ENCODE measurements at places on chromosomes 7 and 10.

GRCh38 chr10:72306215-72306760 lies 32.6 kb downstream of the DDIT4 start:
- DNase-seq, result no peak

- DNase-seq, result no peak
Observed at GRCh38 chr7:147759327-147759943, 831.1 kb upstream of the C7orf33 start.

DNA sequence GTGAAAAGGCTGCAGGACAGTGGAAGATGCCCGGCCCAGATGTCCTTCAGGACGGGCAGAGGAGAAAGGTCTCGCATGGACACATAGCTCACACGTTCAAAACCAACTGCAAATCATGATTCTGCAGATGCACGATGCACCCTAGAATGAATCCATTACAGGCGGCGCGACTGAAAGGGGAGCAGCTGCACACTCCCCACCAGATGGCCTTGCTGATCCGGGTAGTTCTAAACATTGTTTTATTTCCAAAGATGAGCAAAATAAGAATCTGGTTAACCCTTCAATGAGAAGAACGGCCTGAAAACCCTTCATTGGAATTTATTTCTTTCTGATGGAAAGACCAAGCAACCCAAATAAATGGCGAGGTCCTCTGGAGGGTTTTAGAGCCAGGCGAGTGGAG lies 33.8 kb downstream of the CHST15 start:
- DNase-seq, result no peak

- DNase-seq, result no peak
Observed at GRCh38 chr10:19958787-19959186, 142.6 kb downstream of the PLXDC2 start.

DNA sequence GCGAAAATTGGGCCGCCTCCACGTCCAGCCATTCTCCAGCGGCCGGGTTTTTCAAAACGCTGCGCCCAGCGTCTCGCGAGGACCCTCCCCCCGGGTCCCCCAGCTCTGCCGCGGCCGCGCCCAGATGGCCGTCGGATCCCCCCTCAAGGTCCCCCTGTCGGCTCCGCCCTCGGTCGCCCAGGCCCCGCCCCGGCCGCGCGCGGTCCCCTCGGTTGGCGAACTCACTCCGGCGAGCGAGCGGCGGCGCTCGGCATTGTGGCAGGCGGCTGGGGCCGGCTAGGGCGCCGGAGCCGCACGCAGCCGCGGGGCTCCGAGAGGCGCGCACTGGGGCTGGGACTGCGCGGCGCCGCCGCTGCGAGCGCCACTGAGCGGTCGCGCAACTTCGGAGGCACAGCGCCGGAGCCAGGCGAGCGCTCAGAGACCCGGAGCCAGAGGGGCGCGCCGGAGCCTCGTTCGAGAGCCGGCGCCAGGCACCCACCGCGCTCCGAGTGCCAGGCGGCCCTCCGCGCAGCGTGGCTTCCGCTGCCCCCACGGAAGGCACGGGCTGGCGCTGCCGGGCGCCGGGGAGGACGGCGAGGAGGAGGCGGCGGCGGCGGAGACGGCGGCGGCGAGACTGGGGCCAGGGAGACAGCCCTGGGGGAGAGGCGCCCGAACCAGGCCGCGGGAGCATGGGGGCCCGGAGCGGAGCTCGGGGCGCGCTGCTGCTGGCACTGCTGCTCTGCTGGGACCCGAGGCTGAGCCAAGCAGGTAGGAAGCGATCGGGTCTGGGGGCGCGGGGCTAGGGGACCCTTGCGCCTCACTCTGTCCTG lies at the start of gene UNC5B:
UNC5B (plus strand) TSS at position 253 of the 809 bp plus-strand sequence; CDS start at position 669, 416 bp downstream.
- peak; percentile 67 for DNase-seq

DNA sequence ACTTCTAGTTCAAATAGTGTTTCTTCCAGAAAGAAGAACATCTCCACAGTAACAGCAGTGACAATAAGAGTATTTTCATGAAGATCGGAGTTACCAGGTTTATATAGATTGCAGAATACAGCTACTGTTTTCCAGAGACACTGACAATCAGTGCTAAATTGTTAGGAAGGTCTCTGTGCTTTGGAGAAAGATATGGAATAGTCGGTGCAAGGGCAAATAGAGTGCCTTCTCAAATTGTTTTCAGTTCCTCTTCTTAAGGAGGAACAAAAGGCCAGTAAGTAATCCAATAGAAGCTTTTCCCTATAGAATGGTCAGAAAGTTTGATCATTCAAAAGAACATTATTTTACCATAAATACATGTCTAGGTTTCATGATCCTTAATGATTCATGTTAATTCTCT lies 2.6 kb upstream of the KIAA1217 start:
- no peak for DNase-seq

DNA sequence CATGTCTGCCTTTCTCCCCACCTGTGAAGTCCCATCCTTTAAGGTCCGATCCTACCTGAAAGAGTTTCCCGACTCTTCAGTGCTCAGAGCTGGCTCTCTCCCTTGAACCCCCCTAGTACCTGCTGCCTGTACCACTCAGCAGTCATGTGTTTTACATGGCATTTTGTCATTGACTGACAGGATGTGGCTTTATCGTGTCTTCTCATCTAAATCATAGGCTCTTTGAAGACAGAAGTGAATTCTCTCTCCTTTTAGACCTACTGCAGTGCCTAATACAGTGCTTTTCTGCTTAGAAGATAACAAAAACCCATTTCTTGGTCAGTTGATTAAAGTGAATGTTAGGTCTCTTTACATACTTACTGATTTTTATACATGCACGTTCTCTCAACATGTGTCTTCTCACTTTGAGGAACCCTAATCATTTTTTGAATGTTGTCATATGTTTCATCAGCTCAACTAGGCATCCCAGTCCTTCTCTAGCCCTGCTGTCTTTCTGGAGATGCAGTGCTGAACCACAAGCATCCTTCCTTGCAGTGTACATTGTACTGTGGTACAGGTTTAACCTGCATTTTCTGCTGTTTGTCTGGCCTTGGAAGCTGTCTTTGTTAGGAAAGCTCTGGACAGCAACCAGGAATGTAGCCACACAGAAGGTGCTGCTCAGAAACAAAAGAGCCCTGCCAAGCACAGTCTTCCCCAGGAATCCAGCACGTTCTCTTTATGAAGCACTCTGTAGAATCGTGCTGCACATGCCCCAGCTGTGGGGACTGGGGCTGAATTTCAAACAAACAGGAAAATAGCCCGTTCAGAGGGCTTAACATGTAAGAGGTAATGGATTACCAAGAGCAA lies 28.1 kb upstream of the LRRC4 start:
- no peak for DNase-seq

GRCh38 chr7:108719631-108720030 lies 150.0 kb downstream of the DNAJB9 start:
- DNase-seq, result no peak

- DNase-seq, result no peak
Observed at GRCh38 chr7:91151916-91152315, 112.3 kb upstream of the FZD1 start.

GRCh38 chr7:116357781-116358670 lies 141.5 kb upstream of the CAV2 start:
- no peak for DNase-seq

DNA sequence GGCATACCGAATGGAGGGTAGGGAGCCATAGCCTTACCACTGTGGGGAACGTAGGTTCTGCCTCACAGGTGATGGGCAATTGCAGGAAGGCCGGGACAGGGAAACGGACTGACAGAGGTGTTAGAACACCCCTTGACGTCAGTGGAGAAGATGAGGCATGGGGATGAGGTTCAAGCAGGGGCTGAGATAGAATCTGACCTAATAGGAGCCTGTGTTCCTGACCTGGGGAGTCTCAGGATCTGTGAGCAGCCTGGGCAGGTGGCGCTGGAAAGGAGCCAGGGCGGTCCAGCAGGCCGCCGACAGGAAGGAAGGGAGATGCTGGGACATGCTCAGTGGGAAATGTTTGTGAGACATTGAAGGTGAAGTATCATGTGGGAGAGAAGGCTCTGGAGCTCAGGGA lies 109.4 kb downstream of the WDFY4 start:
- no peak for DNase-seq

DNA sequence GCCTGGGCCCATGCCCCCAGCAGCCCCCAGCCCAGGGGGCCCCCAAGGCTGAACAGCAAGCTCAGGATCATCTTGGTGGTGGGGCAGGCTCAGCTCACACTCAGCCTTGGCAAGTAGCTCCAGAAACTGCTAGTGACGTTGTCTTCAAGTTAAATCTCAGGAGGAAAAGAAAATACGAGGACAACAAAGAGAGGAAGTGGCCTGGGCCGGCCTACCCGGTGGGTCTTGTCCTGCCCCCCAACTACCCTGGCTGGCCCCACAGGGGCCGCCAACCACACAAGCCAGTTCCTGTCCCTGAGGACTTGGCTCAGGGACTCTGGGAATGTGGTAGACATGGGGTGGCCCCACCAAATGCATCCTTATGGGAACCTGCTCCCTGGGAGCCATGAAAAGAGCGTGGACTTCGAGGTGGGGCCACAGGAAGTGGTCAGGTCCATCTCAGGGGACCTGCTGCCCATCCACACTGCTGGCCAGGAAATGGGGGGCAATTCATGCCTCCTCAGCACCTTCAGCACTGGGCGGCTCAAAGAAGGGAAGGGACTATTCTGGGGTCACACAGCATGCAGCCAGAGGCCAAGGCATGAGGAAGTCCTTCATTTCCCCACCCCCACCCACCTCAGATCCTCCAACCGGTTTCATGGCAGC lies at the start of gene MMRN2:
MMRN2 (minus strand) TSS at position 145 of the 645 bp plus-strand sequence; CDS start at position 71, 74 bp downstream.
- no peak for DNase-seq

GRCh38 chr10:33216661-33217427 lies 117.6 kb downstream of the NRP1 start:
- no peak for DNase-seq

GRCh38 chr7:27046854-27047549 lies 48.8 kb downstream of the HOXA1 start:
- DNase-seq, result no peak

- no peak for DNase-seq
Observed at GRCh38 chr7:78476851-78477405, 678.4 kb downstream of the PHTF2 start.

- DNase-seq, result no peak
Observed at GRCh38 chr7:116138202-116138801, 72.0 kb upstream of the TES start.

DNA sequence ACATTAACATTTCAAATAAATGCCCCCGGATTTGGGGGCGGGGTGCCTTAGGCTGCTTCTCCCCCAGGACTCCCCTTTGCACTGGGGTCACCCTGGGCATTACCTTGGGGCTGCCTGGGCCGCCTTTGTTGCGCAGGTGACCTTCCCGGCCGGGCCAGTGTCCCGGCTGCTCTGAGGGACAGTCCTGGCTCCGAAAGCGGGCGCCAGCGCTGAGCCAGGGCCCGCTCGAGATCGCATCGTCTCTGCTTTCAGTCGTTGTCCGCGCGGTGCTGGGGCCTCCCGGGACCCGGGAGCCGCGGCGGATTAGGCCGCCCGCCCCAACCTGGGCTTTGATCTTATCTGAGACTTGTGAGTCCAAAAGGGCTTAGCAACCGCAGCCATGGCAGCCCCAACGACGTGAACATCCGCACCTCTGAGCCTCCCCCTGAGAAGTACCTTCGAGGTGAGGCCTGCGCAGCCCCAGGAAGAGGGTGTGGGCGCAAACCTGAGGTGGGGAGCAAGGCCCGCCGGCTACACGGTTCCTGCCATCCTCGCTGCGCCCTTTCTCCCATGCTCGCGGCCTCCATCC lies 14.8 kb upstream of the WAPL start:
- DNase-seq, result peak; percentile 46

- no peak for DNase-seq
Observed at GRCh38 chr7:28362812-28363211, 49.5 kb upstream of the CREB5 start.

DNA sequence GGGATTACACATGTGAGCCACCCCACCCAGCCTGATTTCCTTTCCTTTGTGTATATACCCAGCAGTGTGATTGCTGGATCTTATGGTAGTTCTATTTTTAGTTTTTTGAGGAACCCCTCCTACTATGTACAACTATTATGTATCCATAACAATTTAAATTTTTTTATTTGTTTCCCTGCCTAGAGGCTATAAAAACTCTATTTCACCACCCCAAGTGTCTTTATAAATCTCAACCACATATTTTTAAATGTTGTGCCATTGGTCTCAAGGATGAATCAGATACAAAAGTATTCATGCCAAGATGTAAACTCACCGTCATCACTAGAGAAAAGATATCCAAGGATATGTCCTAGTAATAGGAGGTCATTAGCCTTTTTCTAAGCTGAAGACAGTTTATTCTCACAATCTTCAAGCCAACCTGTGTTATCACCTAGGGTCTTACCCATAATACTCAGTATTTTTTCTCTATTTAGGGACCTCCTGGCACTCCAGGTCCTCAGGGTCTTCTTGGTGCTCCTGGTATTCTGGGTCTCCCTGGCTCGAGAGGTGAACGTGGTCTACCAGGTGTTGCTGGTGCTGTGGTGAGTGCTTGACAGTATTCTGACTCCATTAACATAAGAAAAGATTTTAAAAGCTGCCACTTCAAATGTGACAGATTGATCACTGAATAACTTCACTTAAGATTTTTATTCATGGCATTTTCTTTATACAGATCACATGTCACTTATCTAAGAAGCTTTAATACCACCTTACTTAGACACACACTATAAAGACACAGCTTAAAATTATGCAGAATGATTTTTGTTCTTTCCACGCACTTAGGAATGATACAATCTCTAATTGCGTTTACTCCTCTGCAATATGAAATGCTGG lies 29.4 kb downstream of the COL1A2 start:
- DNase-seq, result no peak

GRCh38 chr10:44806950-44807349 lies 104.2 kb upstream of the TMEM72 start:
- DNase-seq, result no peak

GRCh38 chr10:88045656-88046415 lies 182.4 kb downstream of the PTEN start:
- DNase-seq, result no peak

All from stimulated activated CD4-positive, alpha-beta T cell treated with anti-CD3 and anti-CD28 coated beads, Interleukin-4, amount 100 ng/mL, for 1 hour (primary cell).